ENCODE measurements at places on chromosomes 1 and 21.
A peak's percentile ranks its signal among the peaks of the same experiment; 100 is the strongest.

GRCh38 chr1:167678422-167678821, 43.4 kb upstream of the MPZL1 start:
- DNase-seq = no peak

DNA sequence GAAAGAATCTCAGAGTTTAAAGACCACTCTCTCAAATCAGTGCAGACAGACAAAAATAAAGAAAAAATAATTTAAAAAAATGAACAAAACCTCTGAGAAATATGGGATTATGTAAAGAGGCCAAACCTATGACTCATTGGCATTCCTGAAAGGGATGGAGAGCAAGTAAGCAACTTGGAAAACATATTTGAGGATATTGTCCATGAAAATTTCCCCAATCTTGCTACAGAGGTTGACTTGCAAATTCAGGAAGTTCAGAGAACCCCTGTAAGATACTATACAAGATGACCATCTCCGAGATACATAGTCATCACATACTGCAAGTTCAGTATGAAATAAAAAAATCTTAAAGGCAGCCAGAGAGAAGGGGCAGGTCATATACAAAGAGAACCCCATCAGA, 43.7 kb upstream of the IVNS1ABP start:
- no peak for DNase-seq

- peak; percentile 91 for DNase-seq
Measured at GRCh38 chr1:230109895-230110667, 43.0 kb downstream of the GALNT2 start.

- DNase-seq = no peak
Measured at GRCh38 chr1:48371598-48371997, 100.4 kb downstream of the SPATA6 start.

DNA sequence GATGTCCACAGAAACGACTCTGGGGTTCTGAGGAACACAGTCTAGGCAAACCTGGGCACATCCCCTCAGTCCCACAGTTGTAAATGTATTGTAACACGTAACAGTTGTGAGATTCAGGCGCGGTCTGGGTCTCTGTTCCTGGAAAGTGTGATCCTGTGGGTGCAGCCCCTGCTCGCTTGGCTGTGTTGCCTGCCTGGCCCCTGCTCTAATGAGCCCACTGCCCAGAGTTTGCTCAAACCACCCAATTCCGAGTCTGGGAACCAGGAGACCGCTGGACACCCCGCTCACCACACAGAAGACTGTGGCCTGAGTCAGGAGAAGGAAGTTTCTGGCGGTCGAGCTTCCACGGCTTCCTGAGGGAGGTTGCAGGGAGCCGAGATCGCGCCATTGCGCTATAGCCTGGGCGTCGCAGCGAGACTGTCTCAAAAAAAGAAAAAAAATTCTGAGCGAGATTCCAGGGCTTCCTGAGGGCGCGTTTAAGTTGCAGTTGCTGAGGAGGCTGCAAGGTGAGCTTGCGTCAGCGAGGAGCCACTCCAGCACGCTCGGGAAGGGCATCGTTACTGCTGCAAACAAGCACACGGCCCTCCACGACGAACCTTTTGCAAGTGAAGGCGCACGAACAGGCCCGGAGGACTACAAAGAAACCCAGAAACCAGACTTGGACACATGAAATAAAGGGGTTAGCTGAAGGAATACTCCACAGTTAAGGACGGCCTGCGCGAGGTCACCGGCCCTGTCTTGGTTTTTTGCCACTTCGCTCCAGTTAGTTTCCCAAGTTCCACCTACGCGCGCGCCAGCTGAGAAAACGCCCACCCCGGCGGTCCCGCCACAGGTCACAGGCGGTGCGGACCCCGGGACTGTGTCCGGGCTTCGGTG, 1.1 kb downstream of the C21orf58 start:
- DNase-seq = peak; percentile 41

GRCh38 chr1:228307218-228308023, 99.2 kb downstream of the TRIM11 start:
- no peak for DNase-seq

- no peak for DNase-seq
Measured at GRCh38 chr1:181451661-181452230, 31.6 kb upstream of the CACNA1E start.

DNA sequence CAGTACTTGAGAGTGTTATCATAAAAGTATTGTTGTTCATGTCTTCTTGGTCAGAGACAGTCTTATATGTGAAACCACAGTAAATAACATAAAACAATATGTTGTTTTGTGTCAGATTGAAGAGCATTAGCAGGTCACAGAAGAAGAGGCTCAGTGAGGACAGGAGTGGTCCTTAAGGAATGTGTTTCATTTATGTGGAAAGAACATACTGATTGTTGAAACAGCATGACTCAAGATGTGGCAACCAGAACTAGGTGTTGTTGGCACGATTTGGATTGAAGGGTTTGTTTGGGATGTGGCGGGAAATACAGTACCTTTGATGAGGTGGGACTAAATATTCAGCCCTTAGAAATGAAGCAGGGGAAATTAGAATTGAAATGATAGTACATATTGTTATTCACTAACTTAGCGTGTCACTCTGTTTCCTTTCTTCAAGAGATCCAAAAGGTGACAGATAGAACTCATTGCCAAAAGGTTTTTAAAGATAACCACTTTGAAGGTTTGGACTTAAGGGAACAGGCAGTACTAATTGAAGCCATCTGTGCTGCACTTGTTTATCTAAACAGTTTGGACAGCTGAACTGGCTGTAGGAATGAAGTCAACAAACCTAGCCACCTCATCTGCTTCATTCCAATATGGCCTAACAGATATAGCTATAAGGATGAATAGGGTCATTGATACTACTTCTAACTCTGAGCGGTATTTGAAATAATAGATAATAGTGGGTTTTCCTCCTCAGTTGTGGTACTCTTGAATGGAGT, 14.4 kb downstream of the RALGPS2 start:
- DNase-seq = no peak

DNA sequence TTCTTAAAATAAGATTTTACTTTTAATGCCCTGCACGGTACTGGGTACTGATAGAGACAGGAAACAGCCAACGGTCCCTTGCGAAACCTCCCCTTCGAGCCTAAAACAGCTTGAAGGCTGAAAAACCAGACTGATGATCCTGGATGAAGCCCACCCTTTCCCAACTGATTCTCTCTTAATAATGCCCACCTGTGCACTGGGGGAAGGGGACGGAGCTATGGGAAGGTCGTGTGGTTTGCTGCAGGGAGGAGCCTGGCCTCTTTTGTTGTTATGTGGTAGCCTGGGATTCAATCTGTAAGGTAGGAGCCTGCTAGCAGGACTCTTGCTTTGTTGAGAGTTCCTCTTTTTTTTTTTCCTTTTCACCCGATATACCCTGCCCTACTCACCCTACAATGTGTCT, 25.6 kb downstream of the SAMSN1 start:
- no peak for DNase-seq

- DNase-seq = no peak
Measured at GRCh38 chr1:240691909-240692705, 80.2 kb upstream of the GREM2 start.

- no peak for DNase-seq
Measured at GRCh38 chr1:62318320-62318755, 896 bp downstream of the KANK4 start.

DNA sequence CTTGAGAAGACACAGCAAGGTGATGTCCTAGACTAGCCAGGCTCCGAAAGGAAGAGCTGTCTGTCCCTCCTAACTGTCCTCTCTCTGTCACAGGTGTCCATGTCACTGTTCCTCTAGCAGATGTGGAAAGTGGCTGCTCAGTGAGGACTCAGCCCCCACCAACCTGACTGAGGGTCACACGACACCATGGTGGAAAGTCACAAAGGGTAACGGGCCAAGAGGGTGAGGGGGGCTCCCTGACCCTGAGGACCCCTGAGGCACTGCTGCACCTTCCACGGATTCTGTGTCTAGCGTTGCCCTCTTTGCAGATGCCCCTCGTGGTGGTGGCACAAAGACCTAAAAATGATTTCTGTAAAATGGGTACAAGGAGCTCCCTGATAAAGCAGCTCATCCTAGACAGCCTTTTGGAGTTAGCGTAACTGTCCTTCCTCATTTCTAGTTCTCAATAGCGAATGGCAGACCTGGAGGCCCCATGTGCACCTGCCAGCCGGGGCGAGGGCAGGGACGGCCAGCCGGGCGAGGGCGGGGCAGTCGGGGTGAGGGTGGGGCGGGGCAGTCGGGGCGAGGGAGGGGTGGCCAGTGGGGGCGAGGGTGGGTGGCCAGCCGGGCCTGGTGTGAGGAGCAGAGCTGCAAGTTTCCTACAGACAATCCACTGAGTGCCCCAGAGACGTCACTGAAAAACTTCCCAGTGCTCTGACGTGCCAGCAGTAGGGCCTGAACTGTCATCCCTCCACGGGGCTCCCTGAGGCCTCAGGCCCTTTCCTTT, 23.4 kb downstream of the POFUT2 start:
- no peak for DNase-seq

- no peak for DNase-seq
Measured at GRCh38 chr1:2431103-2431502, 18.7 kb upstream of the PEX10 start.

GRCh38 chr1:245010018-245010614, 144.7 kb upstream of the KIF26B start:
- DNase-seq = no peak

GRCh38 chr1:61851849-61852669, 109.8 kb downstream of the PATJ start:
- DNase-seq = no peak
